Hypothalamus (tissue), 51 donors: ENCODE measurements at places on chromosomes 3 and 15.

- no peak for DNase-seq
These were observed 51.4 kb downstream of the NCEH1 start for GRCh38 chr3:172659246-172660002.

- DNase-seq = no peak
These were observed 67.5 kb downstream of the PROS1 start for GRCh38 chr3:93906245-93906644.

GRCh38 chr15:52261498-52262242 is 33.9 kb downstream of the MYO5C start:
- DNase-seq = peak; percentile 24

DNA sequence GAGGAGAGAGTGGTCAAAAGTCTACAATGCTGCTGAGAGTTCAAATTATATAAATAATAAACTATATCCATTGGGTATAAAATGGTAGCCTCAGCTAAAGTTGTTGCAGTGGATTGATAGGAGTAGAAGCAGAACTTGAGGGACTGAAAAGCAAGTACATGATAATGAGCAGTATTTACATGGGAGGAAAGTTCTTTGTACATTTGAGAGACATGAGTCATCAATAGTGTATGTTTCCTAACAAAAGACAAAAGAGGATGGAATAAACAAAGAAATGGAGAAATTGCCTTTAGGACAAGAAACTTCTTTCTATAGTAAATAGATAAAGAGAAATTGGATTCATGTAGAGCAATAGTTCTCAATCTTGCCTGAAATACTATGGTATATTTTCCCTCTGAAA is 110.0 kb upstream of the PLSCR5 start:
- no peak for DNase-seq

DNA sequence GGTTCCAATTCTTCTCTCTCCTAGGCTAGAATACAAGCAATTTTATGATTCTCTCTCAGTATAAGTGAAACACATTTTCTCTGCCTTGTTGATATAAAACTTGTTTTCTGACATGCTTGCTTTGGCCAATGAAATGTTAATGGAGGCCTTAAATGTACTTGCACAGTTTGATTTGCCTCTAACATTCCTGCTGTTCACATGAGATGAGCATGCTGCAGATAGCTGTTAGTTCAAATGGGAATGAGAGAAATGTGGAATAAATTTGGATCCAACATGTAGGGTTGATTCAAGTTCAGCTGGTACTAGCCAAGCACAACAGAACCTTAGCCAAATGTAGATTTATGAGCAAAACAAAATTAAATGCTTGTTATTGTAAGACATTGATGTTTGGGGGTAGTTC is 32.6 kb upstream of the FHIT start:
- no peak for DNase-seq

- DNase-seq = no peak
These were observed 95.2 kb upstream of the UBE2E1 start for GRCh38 chr3:23710555-23710954.

GRCh38 chr3:71876135-71877105 is 91.5 kb upstream of the PROK2 start:
- DNase-seq = no peak
